Panc1 (cell line): ENCODE measurements at places on chromosomes 16 and 17.
A peak's percentile ranks its signal among the peaks of the same experiment; 100 is the strongest.

- H3K4me3 ChIP-seq, result no peak overlapping the region
- DNase-seq, result no peak
- H3K4me1 ChIP-seq, result peaks cover 2% of the 10 kb centered on the region; the same call in 1 of the 2 replicates
Observed at GRCh38 chr17:36149296-36149820, 27.1 kb downstream of the TBC1D3B start.

- no peak for DNase-seq
- peaks cover 54% of the 10 kb centered on the region for H3K36me3 ChIP-seq
- peaks cover 14% of the 10 kb centered on the region; the same call in 1 of the 2 replicates for H3K4me1 ChIP-seq
- H3K27ac ChIP-seq, result peak overlapping the region; percentile 11; the same call in 1 of the 2 replicates
- H3K27me3 ChIP-seq, result no peaks in the 10 kb centered on the region
- no peak overlapping the region for H3K4me3 ChIP-seq
Observed at GRCh38 chr17:50394711-50395110, 2.6 kb downstream of the LRRC59 start.

DNA sequence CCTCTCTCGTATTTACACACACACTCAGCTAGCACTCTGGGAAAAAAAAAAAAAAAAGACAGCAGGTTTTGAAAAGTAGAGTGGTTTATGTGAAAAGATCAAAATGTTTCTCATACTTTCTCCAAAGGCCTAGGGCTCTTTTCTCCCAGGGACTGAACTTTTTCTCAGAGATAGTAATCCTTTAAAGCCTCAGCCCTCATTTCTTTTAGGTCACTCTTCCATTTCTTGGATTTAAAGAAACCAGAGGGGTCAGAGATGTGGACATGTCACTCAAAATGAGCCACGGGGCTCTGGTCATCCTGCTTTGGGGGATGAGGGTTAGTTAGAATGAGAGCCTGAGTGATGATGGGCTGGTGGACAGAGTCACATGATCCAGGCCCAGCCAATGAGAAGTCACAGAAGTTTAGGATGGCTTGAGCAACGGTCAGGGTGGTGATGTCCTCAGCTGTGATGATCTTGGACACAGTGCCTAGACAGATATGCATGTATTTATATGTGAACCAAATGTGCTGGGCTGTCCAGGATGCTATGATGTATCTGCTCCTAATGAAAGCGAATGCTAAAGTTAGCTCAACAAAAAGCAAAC is 33.7 kb upstream of the AXIN2 start:
- no peaks in the 10 kb centered on the region for H3K36me3 ChIP-seq
- no peak overlapping the region for H3K27ac ChIP-seq
- no peaks in the 10 kb centered on the region for H3K27me3 ChIP-seq
- H3K4me1 ChIP-seq, result no peaks in the 10 kb centered on the region
- H3K4me3 ChIP-seq, result no peak overlapping the region
- no peak for DNase-seq

- no peak for DNase-seq
- no peak overlapping the region for H3K4me3 ChIP-seq
- H3K27me3 ChIP-seq, result no peaks in the 10 kb centered on the region
- H3K27ac ChIP-seq, result no peak overlapping the region
- peaks cover 7% of the 10 kb centered on the region for H3K4me1 ChIP-seq
- no peaks in the 10 kb centered on the region; the same call in 1 of the 2 replicates for H3K36me3 ChIP-seq
Observed at GRCh38 chr16:67801883-67802282, 4.5 kb downstream of the RANBP10 start.

GRCh38 chr16:69767459-69768229 is 5.5 kb downstream of the WWP2 start:
- no peaks in the 10 kb centered on the region; the same call in 1 of the 2 replicates for H3K36me3 ChIP-seq
- H3K27ac ChIP-seq, result no peak overlapping the region
- peaks cover 7% of the 10 kb centered on the region for H3K4me1 ChIP-seq
- no peak overlapping the region for H3K4me3 ChIP-seq
- H3K27me3 ChIP-seq, result no peaks in the 10 kb centered on the region

GRCh38 chr16:73054125-73054484 is 6.2 kb upstream of the ZFHX3 start:
- H3K4me3 ChIP-seq, result peak overlapping the region; percentile 64
- DNase-seq, result no peak

GRCh38 chr16:84820305-84820684 is 510 bp downstream of the CRISPLD2 start:
- no peak overlapping the region for H3K27ac ChIP-seq
- DNase-seq, result no peak
- no peaks in the 10 kb centered on the region for H3K27me3 ChIP-seq
- H3K4me3 ChIP-seq, result peak overlapping the region; percentile 55
- no peaks in the 10 kb centered on the region for H3K36me3 ChIP-seq

DNA sequence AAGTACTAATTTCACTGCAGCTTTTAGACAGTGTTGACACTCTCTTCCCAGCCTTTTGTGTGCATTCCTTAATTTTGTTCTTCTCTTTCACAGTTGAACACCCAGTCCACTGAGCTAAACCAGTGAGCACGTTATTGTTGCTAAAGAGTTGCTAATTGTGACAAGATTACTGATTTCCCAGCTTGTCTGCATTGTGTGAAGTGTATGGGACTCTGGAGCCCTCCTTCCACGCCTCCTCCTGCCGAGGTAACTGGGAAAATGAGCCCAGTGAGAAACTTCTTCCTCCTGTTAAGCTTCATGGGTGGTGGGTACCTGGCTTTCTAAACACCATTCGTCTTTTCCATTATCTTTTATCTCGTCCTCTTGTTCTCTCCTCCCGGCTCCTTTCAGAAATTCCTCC is 29.8 kb upstream of the DNAH17 start:
- no peak for DNase-seq
- no peaks in the 10 kb centered on the region for H3K27me3 ChIP-seq
- H3K27ac ChIP-seq, result no peak overlapping the region
- no peaks in the 10 kb centered on the region for H3K36me3 ChIP-seq
- H3K4me1 ChIP-seq, result no peaks in the 10 kb centered on the region

DNA sequence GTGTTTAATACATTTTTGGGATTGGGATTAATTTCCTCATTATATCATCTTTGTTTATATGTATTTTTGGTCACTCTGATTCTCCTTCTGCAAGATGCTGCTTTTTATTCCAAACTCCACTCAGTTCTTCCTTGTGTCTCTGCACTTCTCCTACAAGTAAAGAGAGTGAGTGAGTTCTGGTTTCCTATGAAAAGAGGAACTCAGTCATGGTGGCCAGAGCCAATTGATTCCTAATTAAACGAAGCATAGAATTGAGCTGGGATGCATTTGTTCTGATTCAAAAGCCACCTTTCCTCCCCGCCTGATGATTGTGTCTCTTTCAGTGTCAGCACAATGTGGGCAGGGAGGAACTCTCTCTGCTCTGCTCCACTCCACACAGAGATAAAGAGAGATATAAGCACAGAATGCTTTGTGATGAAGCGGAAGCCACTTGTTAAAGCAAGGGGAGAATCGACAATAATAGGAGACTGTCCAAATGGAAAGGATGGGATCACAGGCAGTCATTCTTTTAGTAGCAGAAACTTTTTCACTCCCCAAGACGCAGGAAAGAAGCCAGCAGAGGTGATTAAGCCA is 121.3 kb upstream of the GOT2 start:
- H3K36me3 ChIP-seq, result no peaks in the 10 kb centered on the region
- no peaks in the 10 kb centered on the region for H3K4me1 ChIP-seq
- no peaks in the 10 kb centered on the region for H3K27me3 ChIP-seq
- no peak overlapping the region for H3K4me3 ChIP-seq

GRCh38 chr17:6901086-6901485 is 69.6 kb upstream of the TEKT1 start:
- H3K36me3 ChIP-seq, result no peaks in the 10 kb centered on the region
- DNase-seq, result no peak
- no peak overlapping the region for H3K27ac ChIP-seq
- H3K4me3 ChIP-seq, result no peak overlapping the region
- no peaks in the 10 kb centered on the region for H3K27me3 ChIP-seq
- no peaks in the 10 kb centered on the region for H3K4me1 ChIP-seq

GRCh38 chr17:40696651-40697072 is 6.9 kb downstream of the KRT24 start:
- peaks cover 13% of the 10 kb centered on the region; the same call in 1 of the 2 replicates for H3K27me3 ChIP-seq
- no peak overlapping the region for H3K27ac ChIP-seq
- H3K4me1 ChIP-seq, result no peaks in the 10 kb centered on the region

DNA sequence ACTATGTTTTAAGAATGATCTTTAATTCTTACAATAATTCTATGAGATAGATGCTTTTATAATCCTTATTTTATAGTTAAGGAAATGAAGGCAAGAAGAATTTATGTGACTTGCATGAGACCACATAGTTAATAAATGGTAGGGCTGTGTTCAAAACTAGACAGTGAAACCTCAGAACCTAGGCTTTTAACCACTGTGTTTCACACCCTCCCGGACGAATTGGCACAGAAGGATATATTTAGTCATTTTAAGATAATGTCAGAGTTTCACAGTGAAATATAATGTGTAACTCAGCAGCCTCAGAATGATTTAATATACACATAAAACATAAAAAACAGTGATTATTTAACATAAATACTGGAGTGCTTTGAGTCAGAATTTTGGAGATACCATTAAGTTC is 57.0 kb downstream of the NSRP1 start:
- no peak overlapping the region for H3K4me3 ChIP-seq
- no peaks in the 10 kb centered on the region for H3K4me1 ChIP-seq
- peaks cover 31% of the 10 kb centered on the region for H3K36me3 ChIP-seq
- H3K27ac ChIP-seq, result no peak overlapping the region
